ENCODE measurements at places on chromosomes 13 and 19. TPM values are rescaled to one million over a fixed set of nuclear protein-coding genes. Genes with fewer than 3 reads are reported as not detected.

The ZNF223 gene
- total RNA-seq, result 14.4 TPM

The GSX1 gene
- not detected for total RNA-seq

The PRX gene
- 1.2 TPM for total RNA-seq

The LYPD5 gene
- total RNA-seq, result not detected

The TPM4 gene
- 275 TPM for total RNA-seq

Data from progenitor cell of endocrine pancreas (in vitro differentiated cells).